ENCODE measurements at places on chromosomes 6 and 20. TPM values are rescaled to one million over a fixed set of nuclear protein-coding genes. Genes with fewer than 3 reads are reported as not detected.

DNA sequence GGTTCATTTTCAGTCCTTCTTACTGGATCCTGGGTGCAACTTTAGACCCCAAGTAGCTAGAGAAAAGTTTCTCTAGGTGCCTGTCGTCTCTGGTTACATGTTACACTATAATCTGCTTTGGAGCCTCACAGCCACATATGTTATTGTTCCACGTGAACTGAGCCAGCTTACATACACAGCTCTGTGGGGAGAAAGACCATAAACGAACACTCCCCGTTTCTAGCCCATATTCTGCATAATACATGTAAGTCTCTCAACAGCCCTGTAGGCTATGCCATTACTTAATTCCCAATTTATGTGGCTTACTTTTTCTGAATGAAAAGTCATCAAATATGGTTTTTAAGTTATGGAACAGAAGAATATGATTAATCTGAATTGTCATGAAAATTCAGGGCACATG, 233.8 kb downstream of the BCKDHB start:
- DNase-seq: no peak

- no peak for DNase-seq
Measured at GRCh38 chr6:149484733-149485700, at the start of gene ZC3H12D. ZC3H12D (minus strand) TSS chr6:149485014; CDS start chr6:149474543, 10,471 bp downstream.

- peak; percentile 21 for DNase-seq
Measured at GRCh38 chr6:766625-767024, 73.7 kb upstream of the EXOC2 start.

DNA sequence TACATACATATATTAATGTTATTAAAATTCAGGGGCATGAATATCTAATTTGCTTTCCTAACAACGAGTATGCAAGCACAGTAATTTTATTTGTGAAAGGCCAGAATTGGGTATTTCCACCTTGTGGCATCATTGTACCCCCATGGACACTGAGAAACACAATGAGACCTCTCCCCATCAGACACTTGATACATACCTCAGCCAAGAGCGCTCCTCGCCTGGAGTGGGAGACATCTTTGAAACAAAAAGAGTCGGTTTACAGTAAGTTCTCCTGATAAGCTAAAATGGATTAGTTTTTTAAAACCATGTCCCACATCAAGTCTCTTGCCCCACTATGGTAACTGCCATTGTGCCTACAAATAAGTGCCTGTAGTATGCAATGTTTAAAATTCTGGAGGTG, 2.1 kb downstream of the CNR1 start:
- no peak for DNase-seq

DNA sequence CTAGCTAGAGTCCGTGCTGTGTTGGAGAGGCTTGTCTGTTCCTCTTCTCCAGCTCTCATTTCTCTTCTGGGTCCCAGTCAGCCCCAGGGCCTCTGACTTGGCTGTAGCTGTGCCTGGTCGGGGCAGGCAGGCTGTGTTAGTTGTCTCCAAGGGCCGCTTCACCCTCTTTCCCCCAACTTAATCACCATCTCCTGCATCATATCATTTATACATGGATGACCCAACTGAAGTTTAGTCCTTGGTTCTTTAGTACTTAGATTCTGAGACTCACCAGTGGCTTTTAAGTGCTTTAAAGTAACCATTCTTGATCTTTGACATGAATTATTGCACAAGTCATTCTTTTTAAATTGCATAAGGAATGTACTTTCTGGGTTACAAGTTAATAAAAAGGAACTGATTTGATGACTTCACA, 127.3 kb downstream of the RTN4IP1 start:
- DNase-seq: no peak

GRCh38 chr6:25016014-25016720, 80.4 kb upstream of the RIPOR2 start:
- no peak for DNase-seq

- peak; percentile 96 for DNase-seq
Measured at GRCh38 chr6:34285448-34286164, 36.8 kb upstream of the SMIM29 start.

GRCh38 chr6:24313251-24314141, 44.4 kb downstream of the DCDC2 start:
- DNase-seq: no peak

GRCh38 chr6:11366183-11366933, 133.9 kb upstream of the NEDD9 start:
- no peak for DNase-seq

DNA sequence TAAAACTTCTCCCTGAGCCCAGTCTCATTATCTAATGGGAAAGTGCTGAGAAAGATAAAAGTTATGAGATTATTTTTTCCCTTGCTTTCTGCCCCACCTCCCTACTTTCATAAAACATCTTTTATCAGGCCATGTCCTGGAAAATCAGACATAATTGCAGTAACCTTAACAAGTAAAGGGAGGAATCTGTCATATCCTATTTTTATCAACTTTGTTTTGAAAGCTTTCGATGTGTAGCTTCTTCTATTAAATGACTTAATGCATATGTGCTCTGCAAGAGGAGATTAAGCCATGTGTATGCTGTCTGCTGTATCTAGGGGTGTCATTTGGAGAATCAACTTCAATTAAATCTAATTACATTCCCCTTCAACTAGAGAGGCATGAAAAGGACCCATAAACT, 408.9 kb downstream of the CBLN4 start:
- no peak for DNase-seq

DNA sequence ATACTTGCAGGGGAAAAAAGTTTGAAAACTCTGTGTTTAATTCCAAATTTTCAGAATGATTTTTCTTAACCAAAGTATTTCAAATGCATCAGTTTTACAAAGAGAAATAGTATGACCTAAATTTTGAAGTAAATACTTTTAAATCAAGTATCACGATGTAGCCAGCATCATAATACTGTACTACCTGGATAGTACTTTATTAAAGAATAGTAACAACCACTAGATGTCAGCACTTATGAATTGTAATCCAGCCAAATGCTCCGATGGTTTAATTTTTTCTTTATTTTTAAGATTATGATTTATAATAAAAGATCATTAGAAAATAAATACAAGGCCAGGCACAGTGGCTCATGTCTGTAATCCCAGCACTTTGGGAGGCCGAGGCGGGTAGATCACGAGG, 37.2 kb upstream of the HACE1 start:
- DNase-seq: peak; percentile 24

- peak; percentile 10 for DNase-seq
Measured at GRCh38 chr6:131023834-131024504, 39.1 kb downstream of the EPB41L2 start.

DNA sequence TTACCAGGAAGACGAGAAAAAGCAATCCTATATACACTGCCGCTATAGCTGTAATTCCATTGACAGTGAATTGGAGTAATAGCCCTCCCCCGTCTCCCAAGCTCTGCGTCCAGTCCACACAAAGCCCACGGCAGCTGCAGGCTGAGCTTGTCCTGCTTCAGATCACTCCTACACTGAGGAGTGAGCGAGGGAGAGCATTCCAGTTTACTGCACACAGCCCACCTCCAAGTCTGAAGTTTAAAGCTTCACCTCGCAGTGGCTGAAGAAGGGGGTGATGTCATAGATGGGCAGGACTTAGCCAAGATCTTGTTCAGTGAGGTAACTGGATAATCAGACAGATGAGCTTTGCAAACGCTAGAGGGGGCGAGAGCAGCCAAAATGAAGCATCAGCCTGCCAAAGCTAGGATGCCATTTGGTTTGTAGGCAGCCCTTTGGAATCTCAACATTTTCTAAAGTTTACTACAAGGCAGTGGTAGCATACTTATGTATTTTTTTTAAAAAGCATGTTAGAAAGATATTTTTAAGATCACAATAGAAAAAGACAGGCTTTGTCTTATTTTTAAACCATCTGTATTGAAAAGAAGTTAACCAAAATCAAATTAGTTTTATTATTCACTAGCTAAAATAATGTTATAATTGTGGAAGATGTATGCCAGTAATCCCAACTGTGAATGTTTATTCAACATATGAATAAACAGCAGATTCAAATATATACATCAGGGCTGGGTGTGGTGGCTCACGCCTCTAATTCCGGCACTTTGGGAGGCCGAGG, at the start of gene FLRT3:
FLRT3 (minus strand) TSS at position 213 of the 772 bp plus-strand sequence. CDS start 10,106 bp downstream, outside the sequence.
- peak; percentile 96 for DNase-seq

DNA sequence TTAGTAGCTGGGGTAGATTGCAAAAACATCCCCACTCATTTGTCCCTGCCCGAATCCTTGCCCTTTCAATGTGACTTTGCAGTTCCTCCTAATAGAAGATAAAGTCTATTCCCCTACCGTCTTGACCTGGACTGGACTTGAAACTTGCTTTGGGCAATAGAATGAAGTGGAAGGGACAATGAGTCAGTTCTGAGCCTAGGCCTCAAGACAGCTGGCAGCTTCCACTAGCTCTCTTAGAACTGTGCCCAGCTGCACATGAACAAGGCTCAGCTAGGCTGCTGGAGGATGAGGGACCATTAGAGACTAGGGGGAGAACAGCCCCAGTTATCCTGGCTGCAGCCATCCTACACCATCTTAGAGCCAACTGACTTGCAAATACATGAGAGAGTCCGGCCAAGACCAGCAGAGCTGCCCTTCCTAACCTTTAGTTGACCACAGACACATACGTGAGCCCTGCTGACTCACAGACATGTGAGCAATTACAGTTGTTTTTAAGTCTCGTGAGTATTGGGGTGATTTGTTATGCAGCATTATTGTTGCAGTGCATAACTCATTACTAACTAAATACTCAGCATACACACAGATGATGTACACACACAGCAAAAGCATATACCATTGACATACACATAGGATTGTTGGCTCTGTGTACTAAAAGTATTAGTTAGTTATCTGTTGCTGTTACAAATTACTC, 105.5 kb downstream of the DHX35 start:
- no peak for DNase-seq

DNA sequence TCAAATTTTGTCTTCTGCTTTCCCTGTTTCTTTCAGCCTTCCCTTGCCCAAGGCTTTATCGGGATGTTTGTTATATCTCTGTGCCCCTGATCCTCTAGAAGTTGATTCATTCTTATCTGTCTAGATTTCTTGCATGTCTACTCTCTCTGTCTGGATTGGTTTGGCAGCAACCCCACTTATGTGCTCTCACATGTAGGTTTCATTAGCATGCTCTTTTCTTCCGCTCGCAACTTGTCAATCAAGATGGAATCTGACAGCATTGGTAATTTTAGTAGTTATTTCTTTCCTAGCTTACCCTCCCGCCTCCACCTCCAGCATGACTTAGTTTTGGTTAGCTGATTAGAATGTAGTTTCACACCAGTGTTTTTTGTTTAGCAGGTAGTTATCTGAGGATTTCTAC, 39.3 kb downstream of the LRRC1 start:
- no peak for DNase-seq

DNA sequence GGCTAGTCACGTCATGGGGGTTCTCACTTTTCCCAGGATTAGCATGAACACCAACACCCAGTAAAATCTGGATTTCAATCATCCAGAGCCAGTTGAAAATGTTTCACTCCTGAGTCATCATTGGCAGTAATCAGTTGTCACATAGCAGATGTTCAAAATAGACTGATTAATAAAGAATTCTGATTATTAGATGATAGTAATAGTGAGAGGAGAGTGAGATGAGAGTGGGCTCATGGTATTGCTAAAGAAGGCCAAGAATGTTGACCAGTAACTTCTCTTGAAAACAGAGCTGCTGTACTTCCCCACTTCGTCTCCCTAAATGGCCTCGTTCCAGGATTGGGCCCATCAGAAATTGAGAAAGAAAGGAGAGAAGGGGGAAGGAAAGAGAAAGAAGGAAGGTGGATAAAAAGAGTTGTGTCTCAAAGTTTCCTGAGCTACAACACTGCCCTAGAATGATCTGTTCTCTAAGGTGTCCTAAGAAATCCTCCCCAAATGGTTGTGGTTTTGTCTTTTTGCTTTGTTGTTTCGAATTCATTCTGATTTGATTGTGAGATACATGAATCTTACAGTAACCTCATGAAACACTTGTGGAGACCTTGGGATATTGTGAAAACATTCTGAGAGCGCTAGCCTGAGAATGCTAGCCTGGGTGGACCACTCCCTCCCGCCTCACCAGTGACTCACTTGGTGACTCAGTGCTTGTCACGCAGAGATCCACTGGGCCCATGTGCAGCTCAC, 502.2 kb upstream of the JARID2 start:
- DNase-seq: no peak

GRCh38 chr6:55674672-55675071, 95.7 kb upstream of the HMGCLL1 start:
- DNase-seq: no peak

DNA sequence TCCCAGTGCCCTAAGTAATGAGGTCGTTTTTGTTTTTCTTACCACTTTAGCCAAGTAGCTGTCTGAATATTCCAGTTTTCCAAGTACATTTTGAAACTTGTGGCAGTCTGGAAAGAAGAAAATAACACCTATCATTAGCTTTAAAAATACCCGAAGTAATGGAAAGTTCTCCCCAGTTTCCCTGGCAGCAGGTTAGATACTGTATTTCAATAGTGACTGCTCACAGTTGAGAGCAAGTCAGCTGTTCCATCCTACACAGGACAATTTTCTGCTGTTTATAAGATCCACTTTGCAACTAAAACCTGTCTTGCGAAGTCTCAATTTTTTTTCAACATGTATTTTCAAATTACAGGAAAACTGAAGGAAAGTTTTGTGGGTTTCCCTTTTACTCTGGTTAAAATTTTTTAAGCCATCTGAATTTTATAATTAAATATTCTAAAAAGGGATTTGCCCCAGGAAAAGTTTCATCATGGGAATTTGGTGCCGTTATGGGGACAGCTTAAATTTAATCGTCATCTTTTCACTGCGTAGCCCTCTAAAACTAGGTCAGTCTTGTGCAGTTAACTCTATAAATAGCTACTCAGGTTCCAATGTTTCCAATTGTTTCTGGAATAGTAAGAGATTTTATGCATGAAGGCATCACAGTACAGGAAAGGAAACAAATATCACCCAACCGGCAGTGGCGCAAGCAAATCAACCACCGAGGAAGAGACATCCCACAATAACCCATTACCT, 96.9 kb downstream of the MBOAT1 start:
- no peak for DNase-seq

- no peak for DNase-seq
Measured at GRCh38 chr6:137095651-137096238, 51.0 kb upstream of the IL20RA start.

- DNase-seq: peak; percentile 40
Measured at GRCh38 chr20:36468149-36469000, 72.9 kb upstream of the MYL9 start.

GRCh38 chr20:1872459-1873097, 22.6 kb upstream of the SIRPA start:
- DNase-seq: no peak

- DNase-seq: no peak
Measured at GRCh38 chr6:98975421-98975820, 27.7 kb upstream of the FBXL4 start.

DNA sequence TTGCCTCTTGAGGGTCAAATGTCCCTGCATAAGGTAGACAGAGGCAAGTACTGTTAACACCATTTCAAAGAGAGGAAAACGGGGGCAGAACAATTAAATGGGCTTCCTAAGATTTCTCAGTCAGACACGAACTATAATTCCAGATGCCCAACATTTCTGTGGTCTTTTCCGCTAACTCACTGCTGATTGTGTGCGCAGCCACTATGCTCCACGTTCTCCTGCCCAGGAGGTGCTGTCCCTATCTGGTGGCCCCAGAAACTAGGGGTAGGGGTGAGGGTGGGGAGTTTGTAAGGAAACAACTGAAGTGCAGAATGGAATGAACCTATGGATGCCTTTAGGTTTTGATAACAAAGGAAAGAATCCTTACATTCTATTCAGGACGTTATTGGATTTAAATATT, 86.1 kb upstream of the BACH2 start:
- no peak for DNase-seq

GRCh38 chr20:49853640-49854039, 41.0 kb downstream of the SLC9A8 start:
- no peak for DNase-seq

Gene SLC13A3
- 4.1 TPM for total RNA-seq

Gene EDEM2
- 94.9 TPM for total RNA-seq

Gene MYBL2
- 14.1 TPM for total RNA-seq

Gene DDR1
- 34.1 TPM for total RNA-seq

Gene FAXC
- 27.7 TPM for total RNA-seq

Gene SIGLEC1
- not detected for total RNA-seq
